ENCODE measurements at places on chromosomes 1 and 21.

DNA sequence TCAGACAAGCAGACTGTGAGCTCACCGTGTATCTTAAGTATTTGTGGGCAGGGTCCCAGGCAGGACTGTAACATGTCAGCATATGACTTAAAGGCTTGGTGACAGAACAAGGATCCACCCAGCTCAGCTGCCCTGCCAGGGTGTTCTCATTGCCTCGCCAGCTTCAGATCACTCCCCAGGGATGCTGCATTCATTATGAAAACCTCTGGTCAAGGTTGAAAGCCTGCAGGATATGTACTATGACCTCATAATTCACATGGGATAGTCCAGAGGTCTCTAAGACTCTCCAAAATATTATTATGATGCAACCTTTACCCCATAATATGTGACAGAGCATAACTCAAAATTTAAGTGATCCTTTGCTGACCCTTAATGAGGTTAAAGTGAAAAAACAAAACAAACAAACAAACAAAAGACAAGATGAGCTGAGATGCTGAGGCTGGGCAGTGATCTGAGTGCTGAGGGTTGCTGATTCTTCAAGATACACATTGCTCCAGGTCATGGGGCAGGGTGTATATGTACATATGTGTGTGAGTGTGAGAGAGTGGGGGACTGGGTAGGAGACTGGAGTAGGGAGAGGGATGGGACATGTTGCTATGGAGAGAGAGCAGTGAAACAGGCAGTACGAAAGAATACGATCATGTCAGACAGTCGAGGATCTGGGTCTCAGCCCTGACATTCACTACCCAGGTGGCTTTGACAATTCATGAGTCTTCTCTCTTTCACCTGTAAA, 98.8 kb upstream of the DUSP10 start:
- DNase-seq: no peak

DNA sequence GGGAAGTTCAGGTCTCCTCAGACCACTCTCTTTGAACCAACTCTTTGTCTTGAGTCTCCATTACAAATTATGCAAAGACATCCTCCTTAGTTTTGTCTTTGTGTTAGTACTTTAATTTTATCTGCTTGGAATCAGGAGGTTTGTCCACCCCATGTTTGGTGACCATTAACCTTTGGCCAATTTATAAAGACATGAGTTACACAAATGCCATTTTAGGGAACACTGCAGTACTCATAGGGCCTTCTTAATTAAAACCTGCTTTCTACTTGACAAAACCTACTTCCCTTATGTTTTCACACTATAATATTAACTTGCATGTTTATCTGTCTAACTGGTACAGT, 7.9 kb upstream of the CDC73 start:
- no peak for DNase-seq

GRCh38 chr1:7121622-7121988, 336.4 kb downstream of the CAMTA1 start:
- no peak for DNase-seq

GRCh38 chr1:110135246-110135645, 15.0 kb upstream of the SLC6A17 start:
- no peak for DNase-seq

GRCh38 chr1:47507881-47508701, 70.2 kb downstream of the FOXD2 start:
- no peak for DNase-seq

- no peak for DNase-seq
Measured at GRCh38 chr1:164667600-164667999, 108.6 kb downstream of the PBX1 start.

GRCh38 chr21:45074818-45075595, 627 bp downstream of the ADARB1 start:
- no peak for DNase-seq

DNA sequence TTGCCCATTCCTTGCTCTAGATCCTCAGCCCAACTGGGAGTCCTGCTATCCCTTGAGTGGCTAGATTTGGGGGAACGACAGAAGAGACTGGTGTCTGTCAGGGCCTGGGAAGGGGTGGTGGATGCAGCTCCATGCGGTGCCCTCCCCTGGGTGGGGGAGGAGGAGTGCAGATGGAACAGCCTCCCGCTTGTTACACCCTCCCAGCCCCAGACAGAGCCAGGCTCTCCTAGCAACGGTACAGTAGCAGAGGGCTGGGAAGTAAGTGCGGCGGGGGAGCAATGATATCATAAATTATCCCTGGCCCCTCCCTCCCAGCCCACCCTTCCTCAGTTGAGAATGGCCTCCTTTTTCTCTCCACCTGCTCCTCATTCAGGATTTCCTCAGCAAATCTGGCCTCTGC, 37.2 kb downstream of the RHBG start:
- DNase-seq: no peak

- peak; percentile 72 for DNase-seq
Measured at GRCh38 chr1:47192458-47193384, 2.9 kb upstream of the PDZK1IP1 start.

GRCh38 chr1:218459878-218460711, 115.0 kb downstream of the TGFB2 start:
- DNase-seq: peak; percentile 94

- DNase-seq: no peak
Measured at GRCh38 chr1:43344267-43344850, 6.7 kb downstream of the MPL start.

DNA sequence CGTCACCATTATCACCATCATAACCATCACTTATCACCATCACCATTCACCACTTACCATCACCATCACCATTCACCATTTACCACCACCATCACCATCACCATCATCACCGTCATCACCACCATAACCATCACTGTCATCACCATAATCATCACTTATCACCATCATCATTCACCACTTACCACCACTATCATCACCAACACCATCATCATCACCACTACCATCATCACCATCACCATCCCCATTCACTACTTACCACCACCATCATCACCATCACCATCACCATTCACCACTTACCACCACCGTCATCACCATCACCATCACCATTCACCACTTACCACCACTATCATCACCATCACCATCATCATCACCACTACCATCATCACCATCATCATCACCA, 151.8 kb downstream of the CAMTA1 start:
- no peak for DNase-seq

- DNase-seq: no peak
Measured at GRCh38 chr1:8386247-8386646, 68.3 kb downstream of the SLC45A1 start.

DNA sequence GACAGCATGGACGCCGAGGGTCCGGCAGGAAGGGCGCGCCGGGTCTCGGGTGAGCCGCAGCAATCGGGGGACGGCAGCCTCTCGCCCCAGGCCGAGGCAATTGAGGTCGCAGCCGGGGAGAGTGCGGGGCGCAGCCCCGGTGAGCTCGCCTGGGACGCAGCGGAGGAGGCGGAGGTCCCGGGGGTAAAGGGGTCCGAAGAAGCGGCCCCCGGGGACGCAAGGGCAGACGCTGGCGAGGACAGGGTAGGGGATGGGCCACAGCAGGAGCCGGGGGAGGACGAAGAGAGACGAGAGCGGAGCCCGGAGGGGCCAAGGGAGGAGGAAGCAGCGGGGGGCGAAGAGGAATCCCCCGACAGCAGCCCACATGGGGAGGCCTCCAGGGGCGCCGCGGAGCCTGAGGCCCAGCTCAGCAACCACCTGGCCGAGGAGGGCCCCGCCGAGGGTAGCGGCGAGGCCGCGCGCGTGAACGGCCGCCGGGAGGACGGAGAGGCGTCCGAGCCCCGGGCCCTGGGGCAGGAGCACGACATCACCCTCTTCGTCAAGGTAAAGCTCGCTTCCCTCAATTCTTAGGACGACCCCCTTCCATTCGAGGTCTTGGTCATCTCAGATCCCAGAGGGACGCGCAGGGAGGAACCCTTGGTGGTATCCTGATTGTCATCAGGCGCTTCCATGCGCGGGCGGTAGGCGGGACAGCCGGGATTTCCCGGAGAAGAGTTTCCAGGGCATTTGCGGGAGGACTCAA, 1.6 kb downstream of the CLIC6 start:
- no peak for DNase-seq

DNA sequence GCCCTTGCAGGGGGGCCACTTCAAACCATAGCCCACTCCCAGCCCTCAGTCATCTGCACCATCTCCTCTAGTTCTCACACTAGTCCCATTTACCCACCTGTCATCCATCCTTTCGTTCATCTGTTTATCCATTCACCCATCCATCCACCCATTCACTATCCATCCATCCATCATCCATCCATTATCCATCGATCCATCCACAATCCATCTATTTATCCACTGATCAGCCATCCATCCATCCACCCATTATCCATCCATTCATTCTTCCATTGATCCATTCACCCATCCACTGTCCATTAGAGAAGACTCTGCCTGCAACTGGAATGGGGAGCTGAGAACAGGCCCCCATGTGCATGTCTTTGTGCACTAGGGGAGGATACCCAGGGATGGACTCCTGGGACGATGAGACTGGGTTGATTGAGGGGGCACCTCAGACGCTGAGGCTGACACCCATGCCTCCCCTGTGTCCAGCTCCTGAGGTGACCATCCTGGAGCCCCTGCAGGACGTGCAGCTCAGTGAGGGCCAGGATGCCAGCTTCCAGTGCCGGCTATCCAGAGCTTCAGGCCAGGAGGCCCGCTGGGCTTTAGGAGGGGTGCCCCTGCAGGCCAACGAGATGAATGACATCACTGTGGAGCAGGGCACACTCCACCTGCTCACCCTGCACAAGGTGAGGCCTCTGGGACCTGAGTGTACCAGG, 97.9 kb downstream of the TRIM11 start:
- DNase-seq: no peak

DNA sequence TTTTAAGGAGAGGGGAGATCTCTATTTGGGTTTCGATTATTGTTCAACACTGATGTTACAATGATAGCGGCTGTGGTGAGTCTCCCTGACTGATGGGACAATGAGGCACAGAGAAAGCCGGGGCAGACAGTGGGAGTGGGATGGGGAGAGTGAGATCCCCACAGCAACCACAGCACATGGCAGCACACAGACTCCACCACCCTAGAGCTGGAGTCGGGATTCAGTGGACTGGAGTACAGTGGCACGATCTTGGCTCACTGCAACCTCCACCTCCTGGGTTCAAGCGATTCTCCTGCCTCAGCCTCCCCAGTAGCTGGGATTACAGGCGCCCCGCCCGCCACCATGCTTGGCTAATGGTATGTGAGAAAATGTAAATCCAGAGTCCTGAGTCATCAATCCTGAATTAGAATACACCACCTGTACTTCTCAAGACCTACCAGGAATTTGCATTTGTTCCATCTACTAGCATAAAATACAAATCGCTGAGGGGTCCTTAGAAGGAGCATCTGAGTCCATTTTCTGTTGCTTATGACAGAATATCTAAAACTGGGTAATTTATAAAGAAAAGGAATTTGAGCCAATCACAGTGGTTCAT, 125.8 kb downstream of the TOMM20 start:
- DNase-seq: no peak

GRCh38 chr1:185244015-185244747, 72.9 kb downstream of the IVNS1ABP start:
- DNase-seq: no peak

DNA sequence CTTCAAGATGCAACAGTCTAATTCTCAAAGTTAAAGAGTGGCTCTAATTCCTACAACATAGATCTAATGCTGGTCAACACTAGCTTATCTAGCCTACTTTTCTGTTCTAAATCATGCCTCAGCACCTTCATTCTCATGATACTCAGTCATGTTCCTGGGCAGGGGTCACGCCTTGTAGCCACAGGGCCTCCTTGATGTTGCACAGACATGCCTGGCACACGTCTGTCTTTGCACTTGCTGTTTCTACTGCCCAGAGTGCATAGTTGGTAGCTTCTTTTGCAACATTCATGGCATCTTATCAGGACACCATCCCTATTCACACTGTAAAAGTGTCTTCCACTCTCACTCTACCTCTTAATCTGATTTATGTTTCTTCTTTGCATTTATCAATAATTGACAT, 76.6 kb downstream of the TBX15 start:
- DNase-seq: no peak

DNA sequence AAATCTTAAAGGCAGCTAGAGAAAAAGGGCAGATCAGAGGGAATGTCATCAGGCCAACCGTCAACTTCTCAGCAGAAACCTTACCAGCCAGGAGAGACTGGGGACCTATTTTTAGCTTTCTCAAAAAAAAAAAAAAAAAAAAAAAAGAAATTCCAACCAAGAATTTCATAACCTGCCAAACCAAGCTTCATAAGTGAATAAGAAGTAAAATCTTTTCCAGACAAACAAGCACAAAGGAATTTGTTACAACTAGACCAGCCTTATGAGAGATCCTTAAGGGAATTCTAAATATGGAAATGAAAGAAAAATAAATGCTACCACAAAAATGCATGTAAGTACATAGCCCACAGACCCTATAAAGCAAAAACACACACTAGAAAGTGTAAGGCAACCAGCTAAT, 267.7 kb downstream of the AKT3 start:
- no peak for DNase-seq

GRCh38 chr1:244329591-244330317, 122.0 kb downstream of the ADSS2 start:
- DNase-seq: no peak

- DNase-seq: no peak
Measured at GRCh38 chr1:116273042-116273783, 99.8 kb upstream of the ATP1A1 start.

All from COLO829 (cell line).